ENCODE measurements at places on chromosomes 1 and 21. TPM values are rescaled to one million over a fixed set of nuclear protein-coding genes. Genes with fewer than 3 reads are reported as not detected.

FCMR gene
- total RNA-seq: 221 TPM

ACBD3 gene
- 22.4 TPM for total RNA-seq

SELENBP1 gene
- not detected for total RNA-seq

KRTAP10-10 gene
- total RNA-seq: not detected

UCK2 gene
- total RNA-seq: 16.9 TPM

CALML6 gene
- total RNA-seq: 0.46 TPM

KANK4 gene
- total RNA-seq: not detected

PGBD5 gene
- total RNA-seq: not detected

KISS1 gene
- total RNA-seq: not detected

CFHR2 gene
- total RNA-seq: not detected

BMP8B gene
- 0.08 TPM for total RNA-seq

CELSR2 gene
- 5.0 TPM for total RNA-seq

TCHH gene
- total RNA-seq: not detected

ANKRD34A gene
- 3.2 TPM for total RNA-seq

NPL gene
- 2.5 TPM for total RNA-seq

KRTAP19-1 gene
- not detected for total RNA-seq

ZNF593OS gene
- total RNA-seq: not detected

OR14K1 gene
- total RNA-seq: not detected

LCE2C gene
- not detected for total RNA-seq

MX2 gene
- 52.9 TPM for total RNA-seq

C1orf167 gene
- total RNA-seq: not detected

RNF220 gene
- 90.6 TPM for total RNA-seq

C1orf116 gene
- not detected for total RNA-seq

All from activated naive CD4-positive, alpha-beta T cell treated with anti-CD3 and anti-CD28 coated beads, Interleukin-2, amount 10 ng/mL, durations not matched to agents 5 hours and 36 hours (primary cell).